Naive thymus-derived CD8-positive, alpha-beta T cell (primary cell): ENCODE measurements at places on chromosomes 7 and 10.

DNA sequence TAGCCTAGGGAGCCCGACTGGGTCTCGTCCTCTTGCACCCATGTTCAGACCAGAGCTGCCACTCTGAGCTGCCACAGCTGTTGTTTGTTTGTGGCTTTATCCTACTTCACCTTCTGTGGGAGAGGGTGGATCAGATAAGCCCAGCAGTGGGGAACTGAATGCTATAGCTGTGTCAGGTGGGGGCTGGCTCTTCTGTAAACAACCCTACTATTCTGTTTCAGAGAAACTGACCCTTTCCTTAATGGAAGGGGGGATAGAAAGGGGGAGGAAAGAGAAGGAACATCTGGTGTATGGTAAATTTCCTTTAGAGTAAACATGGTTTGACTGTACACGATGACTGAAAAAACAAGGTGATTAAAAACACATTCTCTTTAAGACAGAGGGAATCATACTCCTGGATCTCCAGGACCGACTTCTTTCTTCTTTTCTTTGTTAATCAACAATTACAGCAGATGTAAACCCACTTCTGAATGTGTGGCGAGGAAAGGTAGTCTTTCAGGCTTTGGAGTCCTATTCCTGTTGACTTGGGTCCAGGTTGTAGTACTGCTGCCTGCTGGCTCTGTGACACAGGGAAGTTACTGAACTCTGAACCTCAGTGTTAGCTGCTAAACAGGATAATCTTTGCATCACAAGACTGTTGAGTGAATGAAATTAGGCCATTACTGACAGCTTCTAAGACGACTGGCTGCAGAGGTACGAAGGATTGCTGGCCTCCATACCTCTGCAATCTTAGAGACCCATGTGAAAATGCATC, 6.0 kb downstream of the PRXL2A start:
- no peak for DNase-seq

DNA sequence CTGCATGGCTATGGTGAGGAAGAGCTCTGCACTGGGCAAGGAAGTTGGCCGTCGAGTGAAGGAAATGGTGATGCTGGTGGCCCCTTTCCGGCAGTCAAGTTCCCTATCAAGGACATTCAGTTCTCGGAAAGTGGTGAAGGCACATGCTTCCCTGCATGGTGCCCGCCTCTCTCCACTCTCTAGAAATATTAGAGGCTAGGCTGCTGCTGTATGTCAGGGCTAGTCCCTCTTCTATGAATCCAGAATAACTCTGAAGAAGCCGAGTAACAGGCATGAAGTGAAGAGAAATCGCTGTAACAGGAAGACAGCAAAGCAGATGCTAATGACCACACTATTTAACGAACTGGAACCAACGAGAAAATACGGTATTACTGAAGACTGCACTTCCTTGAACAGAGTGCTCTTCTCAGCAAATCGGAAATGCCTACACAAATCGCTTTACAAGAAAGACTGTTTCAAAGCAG, 5.4 kb downstream of the IDI1 start:
- no peak for DNase-seq

GRCh38 chr7:117950601-117951260, 77.5 kb upstream of the CTTNBP2 start:
- DNase-seq, result no peak

GRCh38 chr7:1193593-1194424, 33.8 kb upstream of the ZFAND2A start:
- DNase-seq, result peak; percentile 46

GRCh38 chr10:25914776-25915175, 19.3 kb upstream of the MYO3A start:
- no peak for DNase-seq

GRCh38 chr10:33265621-33266020, 68.8 kb downstream of the NRP1 start:
- DNase-seq, result no peak

- DNase-seq, result peak; percentile 58
These were observed 232.5 kb downstream of the MAD1L1 start for GRCh38 chr7:2000153-2000687.

- DNase-seq, result no peak
These were observed 618 bp upstream of the RELN start for GRCh38 chr7:103989785-103990767.

- no peak for DNase-seq
These were observed 134.1 kb downstream of the SPAG6 start for GRCh38 chr10:22479419-22479818.

DNA sequence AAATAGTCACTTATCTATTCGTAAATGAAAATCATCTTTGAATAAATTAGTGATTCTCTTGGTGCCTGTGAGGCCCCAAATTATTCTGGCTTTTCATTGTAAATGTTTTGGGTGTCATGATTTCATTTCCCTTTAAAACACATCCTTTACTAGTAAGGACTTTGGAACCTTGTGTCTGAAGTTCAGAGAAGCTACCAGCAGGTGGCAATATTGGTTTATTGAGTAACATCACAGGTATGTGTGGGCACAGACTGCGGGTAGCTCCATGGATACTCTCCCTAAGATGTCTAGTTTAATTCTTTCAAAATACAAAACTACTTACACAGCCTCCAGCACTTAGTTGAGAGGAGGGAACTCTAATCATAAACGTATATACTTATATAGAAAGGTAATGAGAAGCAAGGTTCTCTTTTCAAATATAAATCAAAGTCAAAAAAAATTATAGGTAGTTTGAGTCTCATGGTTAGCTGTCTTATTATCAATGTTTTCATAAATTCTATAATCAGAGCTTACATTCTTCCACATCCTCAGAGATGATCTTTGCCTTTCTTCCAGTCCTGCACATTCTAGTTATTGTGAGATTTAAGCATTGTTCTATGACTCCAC, 449.6 kb downstream of the GRM8 start:
- no peak for DNase-seq

DNA sequence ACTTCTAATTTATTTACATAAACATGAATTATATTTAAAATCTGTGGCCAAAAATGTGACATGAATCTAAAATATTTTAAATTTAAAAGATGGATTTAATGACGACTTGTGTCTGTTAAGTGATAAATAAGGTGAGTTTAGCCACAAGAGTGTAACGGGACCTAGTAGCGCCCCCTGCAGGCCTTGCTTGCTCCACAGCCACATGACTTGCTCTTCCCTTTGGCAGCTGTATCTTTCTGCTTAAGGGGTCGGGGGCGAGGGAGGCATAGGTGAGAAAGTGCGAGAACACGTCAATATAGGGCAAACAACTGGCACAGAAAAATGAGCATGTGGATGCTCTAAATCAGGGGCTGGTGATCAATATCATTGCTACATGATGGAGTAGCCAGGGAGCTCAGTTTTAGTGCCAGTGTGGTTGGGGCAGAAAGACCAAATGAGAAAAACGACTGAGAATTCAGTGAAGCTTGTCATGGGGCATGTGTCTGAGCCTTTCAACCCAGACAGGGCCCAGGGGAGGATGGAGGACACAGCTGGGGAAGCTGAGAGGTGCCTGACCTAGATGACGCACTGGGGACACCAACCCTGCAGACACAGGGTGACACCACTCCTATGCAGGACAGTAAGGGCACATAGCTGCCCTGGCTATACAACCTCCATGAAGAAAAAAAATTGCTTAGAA, 49.8 kb downstream of the PAXIP1 start:
- DNase-seq, result peak; percentile 61

DNA sequence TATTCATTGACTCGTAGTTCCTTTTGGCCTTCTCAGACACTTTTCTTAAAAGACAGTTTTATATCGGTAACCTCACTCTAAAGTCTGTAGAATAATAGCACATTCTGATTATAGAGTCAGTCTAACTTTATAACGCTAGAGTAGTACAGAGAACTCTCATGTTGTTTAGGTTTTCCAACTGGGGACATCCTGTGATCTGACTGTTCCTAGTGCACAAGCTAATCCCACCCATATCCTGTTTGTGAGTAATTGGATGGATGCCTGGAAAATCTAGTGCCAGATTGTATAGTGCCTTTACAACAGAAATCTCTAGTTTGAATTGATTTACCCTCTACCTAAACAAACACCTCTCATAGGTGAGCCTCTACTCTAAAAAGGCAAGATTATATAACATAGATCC, 107.4 kb downstream of the ZEB1 start:
- DNase-seq, result no peak

GRCh38 chr7:149367418-149368180, 93.3 kb downstream of the ZNF777 start:
- no peak for DNase-seq

GRCh38 chr10:119496273-119496672, 46.2 kb downstream of the RGS10 start:
- no peak for DNase-seq
